Activated naive CD4-positive, alpha-beta T cell (primary cell): ENCODE measurements at places on chromosomes 16 and 17.

DNA sequence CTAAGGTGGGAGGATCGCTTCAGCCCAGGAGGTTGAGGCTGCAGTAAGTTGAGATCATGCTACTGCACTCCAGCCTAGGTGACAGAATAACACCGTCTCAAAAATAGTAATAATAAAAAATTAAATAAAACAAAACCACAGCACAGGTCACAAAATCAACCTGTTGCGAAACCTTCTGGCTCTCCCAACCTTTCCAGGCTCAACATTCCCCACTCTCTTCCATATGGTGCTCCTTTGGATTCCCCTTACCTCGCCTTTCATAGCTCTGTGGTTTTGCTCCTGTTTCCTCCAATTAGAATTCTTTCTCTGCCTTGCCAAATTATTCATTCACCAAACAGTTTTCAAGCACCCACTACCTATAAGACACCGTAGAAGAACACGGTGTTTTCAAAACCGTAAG, 4.7 kb downstream of the ZDHHC7 start:
- no peak for DNase-seq

DNA sequence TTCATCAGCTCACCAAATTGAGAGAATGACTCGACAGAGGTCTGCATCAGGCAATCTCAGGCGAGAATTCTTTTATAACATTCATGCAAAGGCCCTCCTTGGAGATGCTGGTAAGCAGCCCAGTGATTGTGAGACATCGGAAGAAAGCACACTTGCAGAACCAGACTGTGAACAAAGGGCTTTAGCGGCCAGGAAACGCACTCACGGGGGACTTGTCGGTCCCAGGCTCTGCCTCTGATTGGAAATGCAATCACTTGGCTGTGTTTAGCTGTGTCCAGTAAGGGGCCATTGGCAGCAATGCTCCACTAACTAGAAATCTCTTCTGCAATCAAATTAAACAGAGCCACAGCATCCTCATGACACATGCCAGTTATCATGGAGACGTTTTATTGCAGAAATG, 226.7 kb upstream of the CDH13 start:
- DNase-seq = no peak

GRCh38 chr16:82882226-82882625, 255.5 kb downstream of the CDH13 start:
- no peak for DNase-seq

DNA sequence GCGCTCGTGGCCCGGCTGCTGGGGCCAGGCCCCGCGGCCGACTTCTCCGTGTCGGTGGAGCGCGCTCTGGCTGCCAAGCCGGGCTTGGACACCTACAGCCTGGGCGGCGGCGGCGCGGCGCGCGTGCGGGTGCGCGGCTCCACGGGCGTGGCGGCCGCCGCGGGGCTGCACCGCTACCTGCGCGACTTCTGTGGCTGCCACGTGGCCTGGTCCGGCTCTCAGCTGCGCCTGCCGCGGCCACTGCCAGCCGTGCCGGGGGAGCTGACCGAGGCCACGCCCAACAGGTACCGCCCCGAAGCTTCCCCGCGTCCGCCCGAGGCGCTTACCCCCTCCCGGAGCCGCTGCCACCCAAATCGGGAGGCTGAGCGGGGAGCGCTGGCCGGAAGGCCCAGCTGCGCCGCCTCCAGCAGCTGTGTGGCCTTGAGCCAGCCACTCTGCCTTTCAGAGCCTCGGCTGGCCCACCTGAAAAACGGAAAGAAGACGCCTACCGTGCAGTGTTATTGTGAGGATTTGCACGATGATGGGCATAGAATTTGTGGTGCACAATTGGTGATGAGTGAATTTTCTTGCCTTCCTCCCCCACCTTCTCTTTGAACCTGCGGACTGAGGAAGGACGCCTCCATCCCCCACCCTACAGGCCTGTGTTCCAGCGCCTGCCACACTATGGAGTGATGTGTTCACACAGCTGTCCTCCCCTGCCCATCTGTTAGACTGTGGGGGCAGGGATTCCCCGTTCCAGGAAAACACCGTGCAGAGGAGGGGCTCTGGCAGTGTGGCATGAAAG, 523 bp downstream of the NAGLU start:
- peak; percentile 43 for DNase-seq

- DNase-seq = peak; percentile 3
Observed at GRCh38 chr17:20116683-20117309, 107.6 kb downstream of the SPECC1 start.

GRCh38 chr16:27232901-27233625, 29.7 kb downstream of the KDM8 start:
- DNase-seq = no peak

DNA sequence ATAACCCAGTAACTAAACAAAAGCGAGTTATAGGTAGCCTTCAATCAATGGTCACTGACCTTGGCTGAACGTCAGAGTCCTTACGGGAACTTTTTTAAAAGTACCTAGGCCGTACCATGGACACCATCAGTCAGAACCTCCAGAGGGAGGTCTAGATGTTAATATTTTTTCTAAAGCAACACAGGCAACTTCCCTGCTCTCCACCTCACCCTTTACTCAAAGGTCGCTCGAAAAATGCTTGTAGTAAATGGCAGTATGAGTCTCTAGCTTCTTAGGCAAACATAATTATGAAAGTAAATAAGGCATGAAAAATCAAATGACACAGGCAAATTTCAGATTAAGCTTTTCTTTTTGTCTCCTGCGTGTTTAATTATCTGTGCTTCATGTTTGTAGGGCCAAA, 82.1 kb downstream of the SLC39A11 start:
- no peak for DNase-seq

- DNase-seq = no peak
Observed at GRCh38 chr17:56108811-56109284, 44.4 kb upstream of the ANKFN1 start.

GRCh38 chr17:39011907-39012468, 44.8 kb upstream of the FBXO47 start:
- DNase-seq = no peak

DNA sequence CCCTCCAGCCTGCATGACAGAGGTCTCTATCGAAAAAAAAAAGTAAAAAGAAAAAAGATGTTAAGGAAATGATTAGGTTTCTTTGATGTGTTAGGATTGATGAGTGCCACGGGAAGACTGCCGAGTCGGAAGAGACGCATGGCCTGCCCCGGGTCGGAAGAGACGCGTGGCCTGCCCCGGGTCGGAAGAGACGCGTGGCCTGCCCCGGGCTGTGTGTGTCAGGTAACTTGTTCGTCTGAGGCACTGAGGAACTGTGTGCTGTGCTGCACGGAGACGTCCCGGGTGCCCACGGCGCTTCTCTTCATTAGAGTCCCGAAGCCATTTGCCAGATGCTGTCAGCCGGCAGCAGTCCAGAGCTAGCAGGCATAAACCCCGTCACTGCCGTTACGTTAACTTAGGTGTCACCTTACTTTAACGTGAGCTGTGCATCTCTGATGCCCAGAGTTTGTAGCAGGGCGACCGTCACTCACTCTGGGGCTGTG, 40.5 kb upstream of the FASN start:
- no peak for DNase-seq
